ENCODE measurements at places on chromosomes 7 and 10. TPM values are rescaled to one million over a fixed set of nuclear protein-coding genes. Genes with fewer than 3 reads are reported as not detected.

- no peak for DNase-seq
Observed at GRCh38 chr7:132131196-132131595, 445.1 kb downstream of the PLXNA4 start.

GRCh38 chr7:88322151-88322550 is 15.5 kb upstream of the STEAP4 start:
- DNase-seq = no peak

DNA sequence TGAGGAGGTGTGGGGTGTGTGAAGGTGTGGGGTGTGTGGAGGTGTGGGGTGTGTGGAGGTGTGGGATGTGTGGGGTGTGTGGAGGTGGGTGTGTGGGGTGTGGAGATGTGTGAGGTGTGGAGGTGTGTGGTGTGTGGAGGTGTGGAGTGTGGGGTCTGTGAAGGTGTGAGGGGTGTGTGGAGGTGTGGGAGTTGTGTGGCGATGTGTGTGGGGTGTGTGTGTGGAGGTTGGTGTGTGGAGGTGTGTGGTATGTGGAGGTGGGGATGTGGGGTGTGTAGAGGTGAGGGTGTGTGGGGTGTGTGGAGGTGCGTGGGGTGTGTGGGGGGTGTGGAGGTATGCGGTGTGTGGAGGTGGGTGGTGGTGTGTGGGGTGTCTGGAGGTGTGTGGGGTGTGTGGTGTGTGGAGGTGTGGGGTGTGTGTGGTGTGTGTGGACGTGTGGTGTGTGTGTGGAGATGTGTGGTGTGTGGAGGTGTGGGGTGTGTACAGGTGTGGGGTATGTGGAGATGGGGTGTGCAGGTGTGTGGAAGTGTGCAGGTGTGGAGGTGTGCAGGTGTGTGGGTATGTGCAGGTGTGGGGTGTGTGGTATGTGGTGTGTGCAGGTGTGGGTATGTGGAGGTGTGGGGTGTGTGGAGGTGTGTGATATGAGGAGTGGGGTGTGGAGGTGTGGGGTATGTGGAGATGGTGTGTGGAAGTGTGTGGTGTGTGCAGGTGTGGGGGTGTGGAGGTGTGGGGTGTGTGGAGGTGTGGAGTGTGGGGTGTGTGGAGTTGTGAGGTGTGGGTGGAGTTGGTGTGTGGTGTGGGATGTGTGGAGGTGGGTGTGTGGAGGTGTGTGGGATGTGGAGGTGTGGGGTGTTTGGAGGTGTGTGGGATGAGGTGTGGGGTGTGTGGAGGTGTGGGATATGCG is 34.5 kb downstream of the SPDYE17 start:
- no peak for DNase-seq

- no peak for DNase-seq
Observed at GRCh38 chr7:18144166-18144565, 116.5 kb upstream of the PRPS1L1 start.

DNA sequence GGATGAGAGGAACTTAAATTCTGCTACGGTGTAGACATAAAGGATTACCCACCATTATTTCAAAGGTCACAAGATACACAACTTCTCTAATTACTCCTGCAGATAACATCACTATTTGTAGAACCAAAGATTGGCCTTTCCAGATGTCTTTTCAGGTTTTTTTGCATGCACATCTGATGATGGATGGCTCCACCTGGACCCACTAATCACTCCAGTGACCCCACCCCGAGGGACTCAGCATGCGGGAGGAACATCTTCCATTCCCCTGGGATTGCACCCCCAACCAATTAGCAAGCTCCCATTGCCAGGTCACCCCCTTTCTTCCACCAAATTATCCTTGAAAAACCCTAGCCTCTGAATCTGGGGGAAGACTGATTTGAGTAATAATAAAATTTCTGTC is 608.9 kb downstream of the CNTNAP2 start:
- no peak for DNase-seq

DNA sequence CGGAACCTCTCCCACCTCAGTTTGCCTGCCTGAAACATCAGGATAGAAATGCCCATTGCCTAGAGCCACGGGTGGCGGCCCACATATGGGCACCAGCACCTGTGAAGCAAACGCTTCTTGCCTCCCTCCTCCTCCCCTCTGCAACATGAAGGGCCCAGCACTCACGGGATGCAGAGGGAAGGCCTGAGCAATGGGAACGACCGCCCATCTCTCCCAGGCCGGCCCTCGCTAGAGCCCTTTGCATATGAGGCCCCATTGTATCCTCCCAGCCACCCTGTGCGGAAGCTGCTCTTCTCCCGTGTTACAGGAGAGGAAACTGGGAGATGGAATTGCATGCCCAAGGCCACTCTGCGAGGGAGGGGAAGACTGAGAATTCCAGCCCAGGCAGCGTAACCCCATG is 88.2 kb downstream of the RGS10 start:
- DNase-seq = no peak

- DNase-seq = no peak
Observed at GRCh38 chr7:80472491-80473200, 39.2 kb downstream of the GNAT3 start.

DNA sequence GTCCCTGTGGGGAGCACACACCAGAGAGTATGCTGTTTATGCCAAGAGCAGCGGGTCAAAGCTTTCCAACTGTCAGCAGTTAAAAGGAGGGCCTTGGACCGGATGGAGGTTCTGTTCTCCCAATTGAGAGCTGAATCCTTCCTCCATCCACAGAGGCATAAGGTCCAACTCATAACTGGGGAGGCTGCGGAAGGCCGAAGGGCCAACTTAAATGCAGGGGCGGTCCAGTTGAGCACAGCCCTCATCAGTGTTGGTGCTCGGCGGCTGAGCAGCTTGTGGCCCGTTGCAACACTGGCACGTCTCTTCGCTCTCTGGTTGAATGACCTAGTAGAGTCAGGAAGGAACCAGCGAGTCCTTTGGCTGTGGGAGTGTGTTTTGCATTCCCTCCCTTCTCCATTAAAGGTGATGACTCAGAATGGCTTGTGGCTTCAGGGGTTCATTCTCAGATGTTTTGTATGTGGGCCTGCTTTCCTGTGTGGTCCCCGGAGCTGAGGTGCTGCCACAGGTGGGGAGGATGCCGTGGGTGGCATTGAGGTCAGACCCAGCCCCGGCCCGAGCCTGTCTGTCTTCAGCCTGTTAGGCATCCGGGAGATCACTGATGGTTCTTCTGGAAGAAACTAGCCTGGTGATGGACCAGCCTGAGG is 44.8 kb upstream of the DMBT1 start:
- no peak for DNase-seq

GRCh38 chr10:24708081-24708480 is 15.6 kb downstream of the ARHGAP21 start:
- no peak for DNase-seq

Gene CALD1
- 61.2 TPM for total RNA-seq

DNA sequence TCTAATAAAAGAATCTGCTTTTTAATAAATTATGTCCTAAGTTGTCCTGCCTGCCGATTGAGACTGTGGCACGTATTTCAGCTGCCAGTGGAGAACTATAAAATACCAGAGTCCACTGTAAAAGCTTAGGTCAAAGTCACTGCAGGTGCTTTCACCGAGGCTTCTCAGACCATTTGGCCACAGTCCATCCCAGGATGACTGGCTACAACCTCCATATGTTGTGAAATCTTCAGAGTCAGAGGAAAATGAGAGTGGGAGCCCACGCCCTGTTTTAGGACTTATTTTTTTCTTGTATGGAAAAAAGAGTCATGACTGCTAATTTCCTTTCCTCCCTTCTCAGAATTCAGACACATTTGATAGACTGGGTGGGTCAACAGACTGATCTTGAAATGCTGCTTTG is 182.9 kb downstream of the ANK3 start:
- no peak for DNase-seq

DNA sequence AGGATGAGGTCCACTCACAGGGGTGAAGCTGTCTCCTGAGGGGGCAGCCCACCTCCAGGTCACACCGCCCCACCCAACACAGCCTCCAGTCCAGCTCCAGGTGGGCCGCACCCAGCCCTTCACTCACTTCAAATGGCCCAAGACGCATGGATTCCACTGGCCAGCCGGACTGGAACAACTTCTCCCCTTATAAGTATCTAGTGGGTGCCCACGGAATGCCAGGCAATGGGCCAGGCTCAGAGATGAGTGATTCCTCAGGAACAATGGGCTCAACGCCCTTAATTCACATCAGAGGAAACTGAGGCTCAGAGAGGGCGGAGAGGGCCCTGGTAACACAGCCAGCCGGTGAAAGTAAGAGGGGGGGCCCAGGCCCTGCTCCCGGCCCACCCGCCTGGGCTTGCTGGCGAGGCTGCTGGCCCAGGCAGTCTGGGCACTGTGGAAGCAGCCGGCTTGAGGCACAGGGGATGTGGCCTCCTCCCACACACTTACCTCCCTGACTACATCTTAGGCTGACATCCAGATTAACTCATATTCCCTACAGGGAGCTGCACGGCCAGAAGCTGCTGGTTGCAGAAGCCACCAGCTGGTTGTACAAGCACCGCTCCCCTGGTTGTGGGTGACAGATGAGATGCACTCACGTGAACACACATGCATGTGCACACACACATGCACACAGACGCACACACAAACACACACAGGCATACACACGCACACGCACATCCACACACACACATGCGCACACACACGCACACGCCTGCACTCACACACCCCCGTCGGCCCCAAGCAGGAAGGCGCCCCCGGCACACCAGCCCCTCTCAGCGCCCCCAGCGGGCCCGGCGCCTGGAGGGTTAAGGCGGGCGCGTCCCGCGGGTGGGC is 1.0 kb upstream of the FAM20C start:
- no peak for DNase-seq

DNA sequence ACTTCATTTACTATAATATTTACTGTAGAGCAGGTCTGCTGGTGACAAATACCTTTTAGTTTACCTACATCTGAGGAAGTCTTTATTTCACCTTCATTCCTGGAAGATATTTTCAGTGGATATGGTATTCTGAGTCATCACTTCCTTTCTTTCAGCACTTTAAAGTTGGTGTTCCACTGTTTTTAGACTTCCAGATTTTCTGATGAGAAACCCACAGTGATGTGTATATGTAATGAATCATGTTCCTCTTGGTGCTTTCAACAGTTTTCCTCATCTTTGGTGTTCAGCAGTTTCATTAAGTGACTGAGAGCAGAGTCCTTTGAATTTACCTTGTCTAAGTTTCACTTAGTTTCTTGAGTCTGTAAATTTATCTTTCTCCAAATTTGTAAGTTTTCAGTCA is 36.4 kb downstream of the COPG2 start:
- DNase-seq = peak; percentile 15

DNA sequence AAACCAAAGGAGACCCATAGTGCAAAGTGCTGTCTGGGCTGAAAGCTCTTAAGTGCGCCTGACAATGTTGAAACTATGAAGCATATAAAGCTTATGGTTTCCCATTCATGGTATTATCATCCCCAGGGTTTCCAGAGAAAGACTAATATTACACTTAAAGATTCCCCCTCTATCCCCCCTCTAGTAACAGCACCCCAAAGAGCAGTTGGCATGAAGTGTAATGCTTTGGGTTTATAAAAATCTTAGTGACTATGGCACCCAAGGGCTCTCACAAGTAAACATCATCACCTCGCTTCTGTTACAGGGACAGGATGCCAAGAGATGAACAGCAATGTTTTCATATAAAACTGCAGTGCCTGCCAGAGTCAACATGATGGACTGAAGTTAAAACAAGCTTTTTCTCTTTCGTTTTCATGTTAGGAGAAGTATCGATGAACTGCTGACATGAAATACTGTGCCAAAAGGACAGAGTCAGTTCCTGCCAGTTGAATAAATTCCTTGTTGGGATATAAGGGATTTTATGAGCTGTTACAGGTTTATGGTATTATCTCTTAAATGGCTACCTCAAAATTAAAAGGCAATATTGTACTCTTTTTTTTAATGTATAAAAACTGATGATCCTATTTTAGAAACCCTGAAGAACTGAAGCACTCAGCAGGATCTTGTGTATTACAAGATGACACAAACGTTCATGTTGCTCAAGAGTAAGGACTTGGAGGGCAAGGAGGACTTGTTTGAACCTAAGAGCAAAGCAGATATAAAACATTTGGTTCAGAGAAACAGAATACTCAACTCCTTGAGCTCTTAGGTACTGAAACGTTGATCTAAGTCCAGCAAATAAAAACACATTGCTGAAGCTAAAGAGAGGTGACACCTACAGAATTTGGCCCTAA is 203.7 kb upstream of the IMMP2L start:
- no peak for DNase-seq

Gene TAS2R3
- total RNA-seq = 0.55 TPM

Gene SMO
- 32.3 TPM for total RNA-seq

- no peak for DNase-seq
Observed at GRCh38 chr7:14841869-14842268, 60.7 kb downstream of the DGKB start.

Gene SDK1
- total RNA-seq = 0.17 TPM

DNA sequence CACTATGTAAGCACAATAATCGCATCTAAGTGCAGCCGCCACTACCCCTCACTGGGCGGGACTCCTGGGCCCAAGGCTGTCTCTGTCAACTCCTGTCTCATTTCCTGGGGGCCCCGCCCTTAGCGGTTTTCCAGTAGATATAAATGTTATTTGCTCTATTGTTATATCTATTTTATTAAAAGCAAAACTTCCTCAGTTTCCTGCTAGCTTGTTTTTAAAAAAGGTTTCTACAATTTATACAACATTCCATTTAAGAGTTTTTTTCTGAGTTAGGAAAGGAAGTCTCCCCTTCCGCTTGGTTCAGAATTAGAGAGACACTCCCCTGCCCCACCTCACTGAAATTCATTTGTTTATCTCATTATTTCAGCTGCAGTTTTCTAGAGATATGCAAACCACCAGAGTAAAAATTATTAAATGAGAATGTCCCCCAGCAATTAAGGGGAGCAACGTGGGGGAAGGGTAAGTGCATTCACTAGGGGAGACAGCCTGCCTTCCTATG is 82.7 kb downstream of the RAMP3 start:
- no peak for DNase-seq

DNA sequence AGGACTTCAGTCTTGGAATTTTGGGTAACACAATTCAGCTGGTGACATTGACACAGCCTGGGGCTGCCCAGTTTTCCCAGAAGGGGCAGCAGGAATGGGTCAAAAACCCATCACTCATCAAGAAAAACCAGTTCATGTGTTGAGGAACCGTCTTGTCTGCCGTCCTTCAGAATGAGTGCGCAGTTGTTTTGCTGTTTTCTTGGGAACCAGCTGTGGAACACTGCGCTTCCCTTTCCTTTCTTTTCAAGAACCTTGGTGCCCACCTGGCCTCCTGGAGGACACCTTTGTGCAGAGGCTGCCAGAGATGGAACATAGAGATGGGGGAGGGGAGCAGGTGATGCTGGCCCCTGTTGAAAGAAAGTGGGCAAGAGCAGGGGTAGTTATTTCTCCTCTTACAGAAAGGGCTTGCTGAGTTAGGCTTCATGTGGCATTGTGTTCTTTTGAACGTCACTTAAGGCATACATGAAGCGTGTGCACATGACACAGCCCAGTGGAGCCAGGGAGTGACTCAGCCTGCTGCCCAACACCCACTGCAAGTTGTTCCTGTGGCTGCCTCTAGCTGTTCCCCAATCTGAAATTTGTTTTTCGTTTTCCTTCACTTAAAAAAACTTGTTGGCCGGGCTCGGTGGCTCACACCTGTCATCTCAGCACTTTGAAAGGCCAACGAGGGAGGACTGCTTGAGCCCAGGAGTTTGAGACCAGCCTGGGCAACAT is 87.4 kb upstream of the TNS3 start:
- peak; percentile 37 for DNase-seq
